ENCODE measurements at places on chromosomes 3 and 15.
A peak's percentile ranks its signal among the peaks of the same experiment; 100 is the strongest.

DNA sequence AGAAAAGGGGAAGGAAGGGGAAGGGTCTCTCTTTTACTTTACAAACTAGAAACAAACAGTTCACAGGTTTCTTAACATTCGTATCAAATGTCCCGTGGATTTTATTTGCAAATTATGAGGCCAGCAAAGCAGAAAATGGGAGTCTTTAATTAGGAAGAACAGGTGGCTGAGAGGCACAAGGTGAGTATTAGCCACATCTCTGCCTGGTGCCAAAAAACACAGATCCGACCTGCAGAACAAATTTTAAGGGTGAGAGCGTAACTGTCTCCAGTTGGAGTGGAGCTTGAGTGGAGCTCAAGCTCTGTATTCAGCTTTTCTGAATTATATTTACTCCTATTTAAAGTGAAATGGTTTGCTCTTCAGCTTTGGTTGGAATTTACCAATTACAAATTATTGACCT lies 1004.9 kb downstream of the FHIT start:
- DNase-seq: no peak

DNA sequence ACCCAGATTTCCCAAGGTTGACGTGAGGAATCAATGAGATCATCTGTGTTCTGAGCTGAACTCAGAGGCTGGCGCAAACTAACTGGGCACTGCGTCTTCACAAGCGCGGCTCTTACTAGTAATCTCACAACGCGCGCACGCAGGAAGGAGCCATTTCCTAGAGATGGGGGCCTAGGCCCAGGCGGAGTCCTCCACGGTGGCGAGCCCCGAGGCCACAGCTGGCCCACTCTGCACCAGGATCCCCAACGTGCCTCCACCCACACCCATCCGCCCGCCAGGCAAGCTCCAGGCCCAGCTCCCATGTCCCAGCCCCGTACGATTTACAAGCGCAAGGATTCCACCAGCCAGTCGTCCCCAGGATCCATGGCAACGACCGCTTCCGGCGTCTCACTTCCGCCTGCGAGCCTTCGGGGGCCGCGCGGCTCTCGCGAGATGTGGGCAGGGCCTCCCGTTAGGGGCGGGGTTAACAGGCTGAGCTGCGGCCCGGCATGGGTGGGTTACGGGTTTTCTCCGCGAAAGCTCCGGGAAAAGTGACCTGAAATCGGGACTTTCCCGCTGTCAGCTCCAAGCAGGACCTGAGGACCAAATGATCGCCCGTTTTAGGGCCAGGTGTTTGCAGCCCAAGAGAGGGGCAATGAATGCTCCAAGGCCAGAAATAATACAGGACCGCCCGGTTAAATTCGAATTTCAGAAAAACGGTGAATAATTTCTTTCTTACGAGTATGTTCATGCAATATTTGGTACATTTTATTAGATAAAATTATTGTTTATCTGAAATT lies at the start of gene WDR73:
WDR73 (minus strand) TSS at position 374 of the 779 bp plus-strand sequence; CDS start at position 365, 9 bp downstream.
- DNase-seq: peak; percentile 91

- DNase-seq: peak; percentile 26
Observed at GRCh38 chr15:87939848-87940457, 316.6 kb downstream of the NTRK3 start.

GRCh38 chr15:39030291-39031070 lies 465.9 kb upstream of the RASGRP1 start:
- no peak for DNase-seq

- no peak for DNase-seq
Observed at GRCh38 chr15:60400944-60401343, 3.2 kb upstream of the ANXA2 start.

DNA sequence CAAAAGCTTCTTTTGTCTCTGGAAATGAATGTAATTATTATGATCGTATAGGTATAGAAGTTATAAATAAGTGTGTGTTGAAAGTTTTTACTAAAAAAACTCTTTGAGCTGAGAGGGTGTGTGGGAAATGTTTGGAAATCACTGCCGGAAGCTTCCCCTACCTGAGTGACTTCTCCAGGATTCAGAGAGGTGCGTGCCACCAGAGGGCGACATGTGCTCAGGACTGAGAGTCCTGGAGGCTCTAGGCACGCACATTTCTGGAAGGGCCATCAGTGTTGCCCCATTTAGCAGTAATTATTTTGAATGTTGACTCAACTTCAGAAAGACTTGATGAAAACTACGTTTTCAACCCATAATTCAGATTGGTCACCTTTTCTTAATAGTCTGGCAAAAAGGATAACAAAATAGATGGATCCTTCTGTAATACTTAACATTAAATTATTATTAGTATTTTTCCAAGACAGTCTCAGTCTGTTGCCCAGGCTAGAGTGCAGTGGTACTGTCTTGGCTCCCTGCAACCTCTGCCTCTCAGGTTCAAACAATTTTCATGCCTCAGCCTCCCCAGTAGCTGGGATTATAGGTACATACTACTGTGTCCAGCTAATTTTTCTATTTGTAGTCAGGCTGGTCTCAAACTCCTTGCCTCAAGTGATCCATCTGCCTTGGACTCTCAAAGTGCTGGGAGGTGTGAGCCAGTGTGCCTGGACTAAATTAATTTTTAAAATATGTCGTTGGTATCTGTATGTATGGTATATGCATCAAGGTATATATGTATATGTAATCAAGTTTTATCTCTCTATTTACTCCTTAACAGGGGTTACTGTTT lies 34.5 kb downstream of the GPR171 start:
- DNase-seq: peak; percentile 63

DNA sequence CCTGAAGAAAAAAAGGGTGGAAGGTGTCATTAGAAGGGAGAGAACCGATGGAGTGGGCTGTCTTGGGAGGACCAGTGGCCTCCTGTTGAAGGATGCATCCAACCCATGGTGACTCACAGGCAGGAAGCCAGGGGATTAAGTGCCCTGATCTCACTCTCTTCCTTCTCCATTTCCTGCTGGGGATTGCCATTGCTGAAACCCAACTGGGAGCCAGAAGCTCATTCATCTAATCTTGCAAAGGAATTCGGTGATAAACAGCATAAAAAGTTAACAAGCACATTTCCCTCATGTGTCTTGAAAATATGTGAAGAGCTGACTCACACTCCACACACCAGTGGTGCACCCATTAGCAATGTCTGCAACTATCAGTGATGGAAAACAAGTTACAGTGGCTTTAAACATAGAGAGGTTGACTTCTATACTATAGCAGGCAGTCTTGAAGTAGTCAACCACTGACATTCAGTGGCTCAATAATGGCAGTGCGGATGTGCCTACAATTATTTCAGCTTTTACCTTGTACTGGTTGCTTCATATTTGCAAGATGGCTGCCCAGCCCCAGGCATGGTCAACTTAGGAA lies 12.8 kb upstream of the CSRNP1 start:
- DNase-seq: peak; percentile 68

DNA sequence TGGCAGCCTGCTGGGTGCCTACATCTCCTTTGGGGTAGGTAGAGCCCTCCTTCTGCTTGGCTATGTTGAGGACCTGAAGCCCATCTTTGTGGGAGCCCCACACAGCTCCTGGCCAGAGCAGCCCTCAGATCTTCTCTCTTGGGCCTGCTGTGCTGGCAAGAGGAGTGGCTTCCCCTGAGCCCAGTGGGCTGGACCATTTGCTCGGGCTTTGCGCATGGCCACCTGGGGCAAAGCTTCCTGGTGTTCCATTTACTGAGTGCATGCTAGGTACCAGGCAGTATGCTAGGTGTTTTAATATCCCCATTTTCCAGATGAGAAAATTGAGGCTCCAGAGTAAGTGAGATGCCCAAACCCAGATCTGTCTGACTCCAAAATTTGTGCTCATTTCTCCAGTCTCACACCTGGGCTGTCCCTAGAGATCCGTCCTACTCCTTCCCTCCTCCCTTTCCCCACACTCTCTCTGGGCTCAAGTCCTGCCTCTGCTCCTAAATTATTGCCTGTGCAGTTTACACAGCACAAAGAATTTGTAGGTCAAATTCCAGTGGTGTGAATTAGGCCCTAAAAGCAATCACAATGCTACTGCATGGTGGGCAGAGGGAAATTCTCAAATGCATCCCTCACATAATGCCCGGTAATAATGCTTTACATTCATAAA lies 39.7 kb downstream of the SLC28A1 start:
- peak; percentile 53 for DNase-seq

Measured in fibroblast of lung (primary cell).